ENCODE measurements at places on chromosomes 6 and 20.

DNA sequence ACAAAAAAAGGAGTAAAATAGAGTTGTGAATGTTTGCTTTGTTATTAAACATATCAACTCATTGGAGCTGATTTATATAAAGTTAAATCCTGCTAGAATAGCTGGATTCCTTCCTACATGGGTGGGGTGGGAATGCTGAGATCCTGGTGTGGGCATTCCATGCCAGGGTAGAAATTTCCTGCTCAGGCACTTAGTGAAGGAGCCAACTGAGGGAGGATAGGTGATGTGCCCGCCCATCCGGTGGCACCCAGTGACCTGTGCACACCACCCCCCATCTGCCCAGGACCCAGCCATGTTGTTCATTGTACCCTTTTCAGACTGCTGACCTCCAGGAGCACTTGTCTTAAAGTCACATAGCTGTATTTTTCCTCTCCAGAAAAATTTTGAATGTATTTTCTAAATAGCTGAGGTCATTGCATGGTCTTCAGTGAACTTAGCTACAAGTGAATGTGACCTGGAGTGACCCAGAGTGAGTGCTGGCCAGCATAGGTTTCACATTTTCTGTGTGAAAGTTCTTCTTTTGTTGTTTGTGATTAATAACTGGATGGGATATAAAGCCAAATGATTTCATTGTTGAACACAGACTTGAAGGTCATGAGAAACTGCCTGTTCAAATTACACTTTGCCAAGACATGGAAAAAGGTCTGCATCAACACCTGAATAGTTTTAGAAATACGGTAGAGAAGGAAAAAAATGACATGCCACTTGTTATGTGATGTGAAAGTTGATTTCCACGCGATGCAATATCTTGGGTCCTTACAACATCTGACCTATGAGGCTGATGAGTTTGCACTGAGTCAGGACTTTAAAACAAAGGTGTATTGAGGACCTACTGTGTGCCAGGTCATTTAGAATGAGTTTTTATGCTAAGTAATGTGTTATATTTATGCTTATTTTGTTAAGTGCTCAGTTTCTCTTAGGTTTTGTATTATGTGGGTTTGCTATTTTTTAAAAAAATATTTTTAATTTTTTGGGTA lies 77.2 kb downstream of the UTRN start:
- peak; percentile 76 for DNase-seq

DNA sequence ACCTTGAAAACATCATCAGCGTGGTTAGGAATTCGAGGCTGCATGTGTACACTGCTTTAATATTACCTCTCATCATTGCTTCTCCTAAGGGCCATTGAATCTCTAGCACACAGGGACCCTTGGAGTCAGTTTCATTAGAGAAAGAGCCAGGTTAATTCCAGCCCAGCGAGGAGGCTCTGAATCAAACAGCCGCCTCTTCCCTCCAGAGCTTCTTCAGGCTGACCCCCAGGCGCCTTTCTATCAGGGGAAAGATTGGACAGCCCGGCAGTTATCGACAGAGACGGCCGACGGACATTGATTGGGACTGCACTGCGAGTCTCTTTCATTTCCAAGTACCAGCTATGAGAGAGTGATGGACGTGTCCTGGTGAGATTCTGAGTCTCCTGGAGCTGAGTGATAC lies 159.2 kb downstream of the ANKRD60 start:
- no peak for DNase-seq

GRCh38 chr6:111996144-111996865 lies 57.6 kb upstream of the CCN6 start:
- no peak for DNase-seq

- no peak for DNase-seq
These were observed 7.3 kb upstream of the LBP start for GRCh38 chr20:38338849-38339520.

DNA sequence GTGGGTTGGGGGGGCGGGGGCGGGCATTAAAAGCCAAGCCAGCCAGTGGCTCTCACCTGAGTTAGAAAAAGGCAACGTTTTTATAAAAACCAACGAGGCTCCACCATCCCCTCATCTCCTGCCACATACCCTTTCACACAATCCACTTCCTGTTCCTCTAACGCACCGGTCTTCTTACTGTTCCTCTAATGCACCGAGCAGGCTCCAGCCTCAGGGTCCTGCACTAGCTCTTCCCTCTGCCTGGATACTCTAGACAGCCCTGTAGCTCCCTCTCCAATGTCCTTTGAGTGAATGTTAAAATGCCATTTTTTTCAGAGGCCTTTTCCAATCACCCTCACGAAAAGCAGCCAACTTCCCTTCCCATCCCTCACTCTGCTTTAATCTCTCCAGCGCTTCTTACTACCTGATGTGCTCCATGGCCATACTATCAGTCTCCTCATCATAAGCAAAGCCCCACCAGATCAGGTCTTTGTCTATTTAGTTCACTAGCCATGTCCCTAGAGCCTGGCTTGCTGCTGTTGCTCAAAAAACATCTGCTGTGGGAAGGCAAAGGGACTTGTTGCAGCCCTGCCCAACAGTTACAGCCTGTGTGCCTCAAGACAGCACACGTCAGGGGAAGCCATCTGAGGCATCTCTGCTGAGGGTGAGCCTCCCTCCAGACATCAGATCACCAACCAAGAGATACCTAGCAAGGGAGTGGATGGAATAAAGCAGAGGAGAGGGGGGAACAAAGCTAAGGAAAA lies 3.9 kb downstream of the FKBP1A start:
- DNase-seq = peak; percentile 25

GRCh38 chr6:169190144-169190584 lies 63.5 kb downstream of the THBS2 start:
- no peak for DNase-seq

- no peak for DNase-seq
These were observed 217.0 kb downstream of the DLL1 start for GRCh38 chr6:170073846-170074245.

GRCh38 chr20:62168061-62168460 lies 14.8 kb upstream of the MTG2 start:
- no peak for DNase-seq

DNA sequence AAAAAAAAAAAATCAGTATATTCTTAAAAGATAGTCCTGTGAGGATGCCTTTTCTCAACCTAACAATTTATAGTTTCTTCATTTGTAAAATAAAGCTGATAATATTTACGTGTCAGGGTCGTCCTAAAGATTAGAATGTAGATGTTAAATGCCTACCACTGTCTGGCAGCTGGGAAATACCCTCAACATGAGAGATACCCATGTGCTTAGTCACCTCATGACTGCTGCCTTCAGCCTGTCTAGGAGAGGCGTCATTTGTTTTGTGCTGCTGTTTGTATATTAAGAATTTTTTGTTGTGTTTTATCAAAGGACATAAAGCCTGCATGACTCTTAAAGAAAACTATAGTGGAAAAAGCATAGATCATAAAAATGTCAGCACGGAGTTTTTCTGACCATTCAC lies 9.5 kb downstream of the FAM120B start:
- DNase-seq = no peak
